ENCODE measurements at places on chromosomes 6 and 20.

DNA sequence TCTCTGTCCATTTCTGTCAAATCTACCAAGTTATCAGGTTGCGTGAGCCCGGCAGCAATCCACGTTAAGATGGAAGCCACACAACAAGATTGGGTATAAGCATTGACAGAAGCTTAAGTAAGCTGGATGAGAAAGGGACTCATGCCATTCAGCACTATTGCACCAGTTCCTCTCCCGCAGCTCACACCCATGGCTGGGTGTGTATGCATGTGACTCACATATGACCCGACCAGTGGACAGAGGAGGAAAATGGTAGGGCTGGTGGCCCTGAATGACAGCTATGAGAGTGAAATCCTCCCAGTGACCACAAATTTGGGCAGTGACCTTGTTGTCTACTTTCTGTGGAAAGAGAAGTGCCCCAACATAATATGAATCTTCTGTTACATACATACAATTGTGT is 113.5 kb downstream of the OTOR start:
- DNase-seq: no peak

- DNase-seq: no peak
Measured at GRCh38 chr6:163893609-163894189, 479.2 kb downstream of the QKI start.

GRCh38 chr6:218153-219018 is 73.9 kb upstream of the DUSP22 start:
- no peak for DNase-seq

- no peak for DNase-seq
Measured at GRCh38 chr6:15268137-15268908, 22.5 kb downstream of the JARID2 start.

DNA sequence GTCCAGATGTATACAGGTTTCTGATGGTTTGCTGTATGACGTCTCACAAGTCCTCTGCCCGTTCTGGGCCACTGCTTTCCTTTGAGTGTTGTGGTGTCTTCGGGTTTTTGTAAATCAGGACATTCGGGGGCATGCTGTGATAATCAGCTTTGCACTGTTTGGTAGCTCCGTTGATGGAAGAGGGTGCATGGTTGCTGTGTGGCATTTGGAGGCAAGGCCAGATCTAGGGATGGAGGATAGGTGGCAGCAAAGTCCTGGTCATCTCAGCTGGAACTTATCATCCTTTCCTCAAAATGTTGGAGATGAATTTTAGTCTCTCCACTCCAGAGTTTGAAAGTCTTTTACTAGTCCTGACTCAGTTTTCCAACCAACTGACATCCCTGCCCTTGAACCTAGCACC is 91.0 kb downstream of the SCP2D1 start:
- DNase-seq: no peak

DNA sequence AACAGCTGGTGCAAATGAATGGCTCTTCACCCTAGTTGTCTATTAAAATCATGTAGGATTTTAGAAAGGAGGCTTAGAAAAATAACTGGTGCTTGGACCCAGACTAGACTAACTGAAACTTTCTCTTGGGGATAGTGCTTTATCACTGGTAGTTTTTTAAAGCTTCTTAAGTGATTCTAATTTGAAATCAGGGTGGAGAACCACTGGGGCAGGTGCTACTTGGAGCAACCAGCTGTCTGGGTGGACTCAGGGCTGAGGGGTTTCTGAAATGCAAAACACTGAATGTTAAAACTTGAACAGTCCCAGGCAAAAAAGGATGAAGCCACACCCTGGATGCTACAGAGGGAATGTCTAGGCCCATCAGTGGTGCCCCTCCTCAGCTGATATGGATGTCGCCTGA is 81.2 kb downstream of the PXDC1 start:
- no peak for DNase-seq

- DNase-seq: no peak
Measured at GRCh38 chr6:16731478-16732051, 29.7 kb downstream of the ATXN1 start.

DNA sequence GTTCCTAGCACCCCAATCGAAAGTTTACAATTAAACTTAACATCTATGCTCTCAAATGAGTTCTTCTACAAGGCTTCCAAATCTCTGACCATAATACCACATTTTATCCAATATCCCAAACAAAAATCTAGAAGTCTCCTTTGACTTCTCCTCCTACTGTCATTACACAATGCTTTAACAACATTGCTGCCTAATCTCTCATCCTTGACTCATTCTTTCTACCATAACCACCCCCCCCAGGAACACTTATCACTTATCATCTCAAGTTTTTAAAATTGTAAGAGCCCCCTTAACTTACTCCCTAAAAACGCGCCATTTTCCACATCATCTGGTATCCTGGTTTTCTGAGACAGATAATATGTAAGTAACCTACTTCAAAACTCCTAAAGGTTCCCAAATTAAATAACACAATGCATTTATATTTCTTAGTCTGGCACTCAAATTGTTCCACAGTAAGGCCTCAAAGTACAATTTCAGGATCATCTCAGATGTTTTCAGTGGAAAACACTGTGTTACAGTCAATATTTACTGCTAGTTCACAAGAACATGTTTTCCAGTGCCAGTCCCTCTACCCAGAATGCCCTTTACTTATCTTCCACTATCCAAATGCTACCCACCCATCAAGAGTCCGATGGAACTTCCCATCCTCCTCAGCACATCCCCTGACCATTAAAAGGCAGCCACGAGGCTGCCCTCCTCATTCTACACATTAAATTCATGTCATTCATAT is 308.2 kb upstream of the THEMIS start:
- DNase-seq: no peak

DNA sequence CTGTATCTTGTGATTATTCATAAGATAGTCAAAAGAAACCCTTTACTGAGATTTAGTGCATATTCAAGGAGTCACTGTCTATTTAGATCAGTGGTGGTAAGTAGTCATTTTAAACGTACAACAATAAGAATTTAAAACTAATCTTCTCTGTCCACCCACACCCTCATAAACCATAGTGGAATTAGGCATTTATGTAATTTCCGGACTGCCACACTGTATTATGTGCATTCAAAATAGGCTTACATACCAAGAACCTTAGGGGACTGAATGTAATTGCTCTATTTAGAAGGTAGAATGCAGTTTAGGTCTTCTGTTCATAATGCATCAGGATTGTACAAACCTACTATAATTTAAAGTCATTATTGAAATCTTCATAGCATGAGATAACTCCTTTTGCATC is 685.4 kb downstream of the TENT5A start:
- no peak for DNase-seq

DNA sequence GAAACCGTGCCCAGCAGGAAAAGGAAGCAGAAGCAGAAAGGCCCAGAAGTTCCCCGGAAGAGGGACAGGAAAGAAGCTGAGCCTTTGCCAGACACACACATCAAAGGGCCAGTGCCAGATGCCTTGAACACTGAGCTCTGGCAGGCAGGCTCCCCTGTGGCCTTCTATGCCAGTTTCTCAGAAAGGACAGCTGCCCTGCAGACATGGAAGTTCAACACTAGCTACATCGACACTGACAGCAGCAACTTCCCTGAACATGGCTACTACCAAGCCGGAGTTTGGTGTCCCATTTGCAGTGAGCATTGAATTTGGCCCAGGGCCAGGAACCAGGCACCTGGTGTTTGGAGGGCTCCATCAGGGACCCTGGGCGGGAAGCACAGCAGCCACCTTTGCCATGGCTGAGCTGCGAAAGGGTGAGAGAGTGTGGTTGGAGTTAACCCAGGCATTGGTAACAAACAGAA is 8.0 kb upstream of the RAET1E start:
- no peak for DNase-seq

GRCh38 chr6:20464847-20465246 is 63.2 kb downstream of the E2F3 start:
- no peak for DNase-seq

- no peak for DNase-seq
Measured at GRCh38 chr6:116051244-116051643, 9.4 kb downstream of the FRK start.

- DNase-seq: no peak
Measured at GRCh38 chr20:4670469-4670868, 51.2 kb upstream of the PRND start.

DNA sequence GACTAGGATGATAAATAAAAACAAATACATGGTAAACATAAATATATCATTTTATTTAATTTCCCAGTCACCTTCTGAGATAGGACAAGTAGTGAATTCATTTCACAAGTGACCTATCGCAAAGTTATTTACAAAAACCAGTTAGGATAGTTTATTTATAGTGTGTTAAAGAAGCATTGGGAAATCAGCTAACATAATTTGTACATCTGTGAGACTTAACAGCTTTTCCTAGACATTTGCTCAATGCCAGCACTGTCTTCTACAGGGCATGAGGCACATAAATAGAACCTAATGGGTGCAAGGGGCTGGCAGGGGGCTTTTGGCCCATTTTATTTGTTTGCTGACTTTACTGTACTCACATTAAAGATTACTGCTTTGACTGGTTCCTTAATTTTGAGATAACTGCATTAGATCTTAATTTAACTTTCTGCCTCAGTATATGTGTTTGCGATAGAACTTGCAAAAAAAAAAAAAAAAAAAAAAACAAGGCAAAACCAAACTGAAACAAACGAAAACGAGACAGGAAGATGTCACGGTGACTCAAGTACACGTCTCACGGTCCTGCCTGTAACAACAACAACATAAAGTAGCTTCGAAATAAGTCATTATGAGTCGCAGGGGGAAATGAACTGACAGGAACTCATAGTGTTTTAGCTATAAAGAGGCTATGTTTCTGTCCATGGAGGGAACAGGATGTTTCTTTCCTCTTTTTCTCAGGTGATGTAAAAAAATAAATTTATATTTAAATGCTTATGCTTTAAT is 133.7 kb upstream of the GMDS start:
- no peak for DNase-seq

DNA sequence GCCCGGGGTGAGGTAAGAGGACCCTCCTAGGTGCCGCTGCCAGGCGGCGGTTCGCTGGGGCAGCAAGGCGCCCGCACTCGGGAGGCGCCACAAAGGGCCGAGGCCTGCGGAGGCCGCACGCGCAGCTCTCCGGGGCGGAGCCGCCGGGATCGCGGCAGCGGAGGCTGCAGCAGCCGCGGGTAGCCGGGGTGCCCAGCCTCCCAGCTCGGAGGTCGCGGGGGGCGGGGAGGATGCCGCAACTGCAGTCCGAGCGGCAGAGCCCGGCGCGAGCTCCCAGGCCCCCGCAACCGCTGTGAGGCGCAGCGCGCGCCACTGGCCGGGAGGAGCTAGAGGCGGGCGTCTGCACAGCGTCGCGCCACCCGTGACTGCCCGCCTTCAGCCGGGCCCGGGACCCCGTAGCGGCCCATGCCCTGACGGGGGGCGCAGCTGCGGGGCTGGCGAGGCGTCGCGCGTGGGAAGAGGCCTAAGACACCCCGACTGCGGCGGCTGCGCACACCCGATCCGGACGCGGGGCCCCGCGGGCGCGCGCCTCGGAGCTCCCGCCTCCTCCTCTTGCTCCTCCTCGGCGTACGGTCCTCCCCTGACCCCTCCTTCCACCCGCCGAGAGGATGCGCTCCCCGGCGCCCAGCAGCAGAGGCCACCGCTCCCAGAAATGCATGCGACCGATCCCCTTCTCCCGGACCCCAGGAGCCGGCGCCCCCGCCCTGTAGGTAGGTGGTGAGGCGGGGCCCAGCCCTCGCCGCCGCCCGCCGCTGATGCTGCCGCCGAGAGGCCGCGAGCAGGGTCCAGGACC is at the start of gene NCOA7:
NCOA7 (plus strand) TSS at position 603 of the 793 bp plus-strand sequence. CDS start 24,395 bp downstream, outside the sequence.
- DNase-seq: peak; percentile 53

DNA sequence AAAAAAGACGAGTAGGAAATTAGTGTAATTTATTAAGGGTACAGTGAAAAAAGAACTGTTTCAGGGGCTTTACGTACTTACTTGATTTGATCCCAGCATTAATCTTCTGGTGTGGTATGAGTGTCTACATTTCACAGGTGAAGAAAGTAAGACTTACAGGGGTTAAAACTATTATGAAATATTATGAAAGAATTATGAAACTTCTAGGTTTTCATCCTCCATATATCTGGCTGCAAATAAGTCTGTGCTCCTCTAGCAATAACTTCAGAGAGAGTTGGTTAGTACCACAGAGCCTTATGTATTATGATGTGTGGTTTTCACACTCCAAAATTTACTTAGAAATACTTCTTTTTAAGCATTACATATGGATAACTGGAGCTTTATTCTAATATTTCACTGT is 41.9 kb downstream of the ZFAND3 start:
- DNase-seq: no peak

DNA sequence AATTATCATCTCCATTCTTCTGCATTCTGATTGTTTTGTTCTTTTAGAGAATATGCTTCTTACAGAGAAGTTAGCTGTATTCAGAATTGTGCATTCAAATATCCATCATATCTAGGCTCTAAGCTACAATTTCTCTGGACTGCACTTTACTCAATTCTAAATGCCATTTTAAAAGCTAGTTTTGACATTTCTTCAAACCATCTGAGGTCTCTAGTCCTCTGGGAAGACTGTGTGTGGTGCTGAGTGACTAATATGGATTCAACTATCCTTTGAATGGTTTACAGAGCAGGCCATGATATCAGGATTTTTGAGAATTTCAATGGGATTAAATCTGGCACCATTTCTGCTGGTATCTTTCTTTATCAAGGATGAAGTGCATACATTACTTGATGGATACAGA is 285.7 kb downstream of the BTBD3 start:
- DNase-seq: no peak

- peak; percentile 4 for DNase-seq
Measured at GRCh38 chr6:39347906-39348585, 25.5 kb upstream of the KCNK16 start.

- no peak for DNase-seq
Measured at GRCh38 chr6:137623293-137623692, 129.1 kb upstream of the OLIG3 start.

DNA sequence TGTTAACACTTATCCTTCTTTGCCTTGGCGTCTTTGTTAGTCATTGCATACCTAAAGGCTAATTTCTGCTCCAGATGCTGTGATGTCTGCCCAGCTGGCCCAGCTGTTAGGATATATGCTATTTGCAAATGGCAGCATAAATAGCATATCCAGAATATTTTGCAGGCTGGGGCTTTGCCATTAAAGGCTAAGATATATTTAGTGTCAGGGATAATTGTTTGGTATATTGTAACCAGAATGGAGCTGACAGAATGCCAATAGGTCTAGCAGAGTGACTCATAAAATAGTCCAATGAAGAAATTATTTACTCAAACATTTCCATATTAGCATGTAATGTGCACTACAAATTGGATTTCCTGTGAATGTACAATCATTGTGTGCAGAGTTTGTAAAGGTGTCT is 584.1 kb upstream of the FLRT3 start:
- DNase-seq: no peak

- DNase-seq: no peak
Measured at GRCh38 chr20:33910056-33910455, 83.7 kb upstream of the RALY start.

GRCh38 chr6:39200498-39201020 is 28.7 kb downstream of the KCNK5 start:
- no peak for DNase-seq

DNA sequence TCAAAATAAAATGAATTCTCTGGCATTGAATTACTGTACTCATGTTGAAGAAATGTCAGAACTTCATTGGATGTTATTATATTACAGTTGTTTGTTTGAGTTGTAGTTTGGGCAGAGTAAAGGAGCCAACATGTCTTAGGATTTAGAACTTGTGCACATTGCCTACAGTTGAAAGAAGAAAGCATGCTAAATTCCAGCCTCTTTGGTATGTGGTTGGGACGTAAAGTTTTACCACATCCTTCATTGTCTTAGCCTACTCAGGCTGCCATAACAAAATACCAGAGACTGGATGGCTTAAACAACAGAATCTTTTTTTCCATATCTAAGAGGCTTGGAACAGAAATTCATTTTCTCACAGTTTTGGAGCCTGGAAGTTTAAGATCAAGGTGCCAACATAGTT is 42.4 kb downstream of the HFE start:
- DNase-seq: no peak

- DNase-seq: no peak
Measured at GRCh38 chr6:128725271-128726233, 157.4 kb upstream of the LAMA2 start.

Measured in activated CD4-positive, CD25-positive, alpha-beta regulatory T cell treated with anti-CD3 and anti-CD28 coated beads, Interleukin-2, amount 50 U/mL, for 16 hours (primary cell).